Activated CD8-positive, alpha-beta memory T cell treated with anti-CD3 and anti-CD28 coated beads, Interleukin-2, amount 50 U/mL, for 48 hours (primary cell): ENCODE measurements at places on chromosomes 1 and 21.

GRCh38 chr1:1098681-1099421 is 17.0 kb downstream of the C1orf159 start:
- no peak for DNase-seq

- no peak for DNase-seq
Measured at GRCh38 chr1:167064621-167065020, 25.6 kb downstream of the GPA33 start.

GRCh38 chr1:217673387-217673786 is 42.2 kb downstream of the SPATA17 start:
- DNase-seq: no peak

- DNase-seq: no peak
Measured at GRCh38 chr1:58898739-58899586, 115.1 kb upstream of the JUN start.

- DNase-seq: no peak
Measured at GRCh38 chr1:56466538-56466937, 112.8 kb downstream of the PLPP3 start.

GRCh38 chr1:233180641-233181364 is 114.7 kb downstream of the PCNX2 start:
- DNase-seq: no peak

DNA sequence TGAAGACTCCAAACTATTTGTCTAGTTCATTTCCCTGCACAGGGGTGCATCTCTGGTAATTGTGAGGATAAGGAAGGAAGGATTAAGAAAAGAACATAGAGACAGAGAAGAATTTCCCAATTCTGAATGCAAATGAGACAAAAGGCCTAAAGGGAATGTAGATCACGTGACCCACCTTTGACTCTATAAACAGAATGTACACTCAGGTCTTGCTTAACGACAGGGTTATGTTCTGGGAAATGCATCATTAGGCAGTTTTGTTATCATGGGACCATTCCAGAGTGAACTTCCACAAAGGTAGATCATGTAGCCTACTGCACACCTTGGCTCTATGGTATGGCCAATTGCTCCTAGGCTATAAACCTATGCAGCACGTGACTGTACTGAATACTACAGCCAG is 252.3 kb upstream of the ZP4 start:
- no peak for DNase-seq

- DNase-seq: no peak
Measured at GRCh38 chr1:77412069-77412819, 130.4 kb downstream of the AK5 start.

DNA sequence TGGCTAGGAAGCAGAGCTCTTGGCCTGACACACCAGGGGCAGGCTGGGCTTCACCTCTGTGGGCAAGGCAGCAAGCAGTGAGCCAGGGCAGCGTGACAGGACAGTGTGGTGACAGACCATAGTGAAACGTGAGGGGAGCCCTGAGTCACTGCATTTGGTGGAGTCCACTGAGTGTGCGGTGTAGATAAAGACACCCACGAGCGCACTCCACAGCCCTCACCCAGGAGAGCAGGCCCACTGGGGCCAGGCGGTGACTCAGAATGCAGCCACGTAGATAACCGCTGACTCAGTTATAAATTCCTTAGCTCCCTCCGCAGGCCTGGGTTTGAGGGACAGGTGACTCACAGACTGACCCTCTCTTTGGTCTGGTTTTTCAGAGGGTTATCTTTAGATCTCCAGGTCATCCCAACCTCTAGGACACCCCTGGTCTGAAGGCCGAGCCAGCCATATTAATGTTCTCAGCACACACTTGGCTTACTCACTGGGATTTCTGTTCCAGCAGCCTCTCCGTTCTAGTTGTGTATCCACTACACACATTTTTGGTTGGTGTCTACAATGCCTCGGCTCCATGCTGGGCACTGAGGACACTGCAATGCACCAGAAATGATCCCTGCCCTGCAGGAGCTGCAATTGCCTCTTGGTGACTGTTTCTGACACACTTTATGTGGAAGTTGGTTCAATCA is 90.2 kb upstream of the TSPAN2 start:
- no peak for DNase-seq

DNA sequence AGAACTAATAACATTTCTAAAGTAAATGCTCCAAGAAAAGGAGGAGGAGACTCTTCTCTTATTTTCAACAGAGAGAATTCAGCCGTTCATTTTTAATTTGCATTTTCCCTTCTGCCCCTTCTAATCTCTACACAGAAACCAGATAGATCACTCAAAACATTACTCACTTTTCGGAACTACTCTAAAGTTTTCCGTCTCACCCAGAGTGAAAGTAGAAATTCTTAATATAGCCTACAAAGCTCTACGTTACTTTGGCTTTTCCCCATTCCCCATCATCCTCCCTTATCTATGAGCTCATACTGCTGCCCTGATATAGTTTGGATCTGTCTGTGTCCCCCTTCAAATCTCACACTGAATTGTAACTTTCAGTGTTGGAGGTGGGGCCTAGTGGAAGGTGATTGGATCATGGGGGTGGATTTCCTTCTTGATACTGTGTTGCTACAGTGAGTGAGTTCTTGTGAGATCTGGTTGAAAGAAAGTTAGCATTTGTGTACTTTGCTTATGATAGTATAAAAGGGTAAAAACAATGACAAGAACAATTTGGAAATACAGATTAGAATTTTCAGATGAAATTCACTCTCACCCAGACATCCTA is 188.2 kb downstream of the AMY1C start:
- no peak for DNase-seq

DNA sequence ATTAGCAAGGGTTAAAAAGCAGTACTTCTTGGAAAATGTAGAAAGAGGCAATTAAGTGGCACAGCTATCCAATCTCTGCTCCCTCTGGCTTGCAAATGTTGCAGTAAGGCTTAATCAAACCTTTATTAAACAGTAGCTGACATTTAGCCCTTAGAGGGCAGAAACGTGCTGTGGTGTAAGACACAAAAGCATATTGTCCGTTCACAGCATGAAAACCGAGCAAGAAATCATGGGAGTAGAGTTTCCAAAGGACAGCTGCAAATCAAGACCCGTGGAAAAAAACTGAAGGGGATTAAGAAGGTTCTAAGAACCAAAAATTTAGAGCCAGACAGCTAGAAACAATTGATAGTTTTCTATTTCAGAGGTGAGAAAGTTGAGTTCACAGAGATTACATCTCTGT is 13.1 kb downstream of the ZP4 start:
- no peak for DNase-seq

DNA sequence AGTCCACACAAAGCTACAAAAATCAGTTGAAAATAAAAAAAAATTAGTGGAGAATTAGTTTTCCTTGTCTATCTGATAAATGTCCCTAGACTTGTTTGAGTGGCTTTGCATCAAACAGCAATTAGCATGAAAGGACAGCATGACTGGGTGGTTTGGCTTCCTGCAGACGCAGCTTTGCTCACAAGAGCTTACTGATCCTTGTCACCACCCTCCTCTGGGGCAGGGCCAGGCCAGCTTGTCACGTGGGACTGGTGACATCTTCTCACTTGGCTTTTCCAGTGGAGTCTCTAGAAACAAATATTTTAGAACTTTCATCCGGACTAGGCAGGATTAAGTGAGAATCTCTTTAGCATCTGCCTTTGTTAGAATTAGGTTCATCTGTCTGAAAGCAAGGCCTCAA is 76.0 kb upstream of the OLIG2 start:
- DNase-seq: no peak

GRCh38 chr1:234531151-234531635 is 52.2 kb upstream of the TARBP1 start:
- no peak for DNase-seq

GRCh38 chr1:65395887-65396612 is 24.4 kb upstream of the LEPR start:
- no peak for DNase-seq

DNA sequence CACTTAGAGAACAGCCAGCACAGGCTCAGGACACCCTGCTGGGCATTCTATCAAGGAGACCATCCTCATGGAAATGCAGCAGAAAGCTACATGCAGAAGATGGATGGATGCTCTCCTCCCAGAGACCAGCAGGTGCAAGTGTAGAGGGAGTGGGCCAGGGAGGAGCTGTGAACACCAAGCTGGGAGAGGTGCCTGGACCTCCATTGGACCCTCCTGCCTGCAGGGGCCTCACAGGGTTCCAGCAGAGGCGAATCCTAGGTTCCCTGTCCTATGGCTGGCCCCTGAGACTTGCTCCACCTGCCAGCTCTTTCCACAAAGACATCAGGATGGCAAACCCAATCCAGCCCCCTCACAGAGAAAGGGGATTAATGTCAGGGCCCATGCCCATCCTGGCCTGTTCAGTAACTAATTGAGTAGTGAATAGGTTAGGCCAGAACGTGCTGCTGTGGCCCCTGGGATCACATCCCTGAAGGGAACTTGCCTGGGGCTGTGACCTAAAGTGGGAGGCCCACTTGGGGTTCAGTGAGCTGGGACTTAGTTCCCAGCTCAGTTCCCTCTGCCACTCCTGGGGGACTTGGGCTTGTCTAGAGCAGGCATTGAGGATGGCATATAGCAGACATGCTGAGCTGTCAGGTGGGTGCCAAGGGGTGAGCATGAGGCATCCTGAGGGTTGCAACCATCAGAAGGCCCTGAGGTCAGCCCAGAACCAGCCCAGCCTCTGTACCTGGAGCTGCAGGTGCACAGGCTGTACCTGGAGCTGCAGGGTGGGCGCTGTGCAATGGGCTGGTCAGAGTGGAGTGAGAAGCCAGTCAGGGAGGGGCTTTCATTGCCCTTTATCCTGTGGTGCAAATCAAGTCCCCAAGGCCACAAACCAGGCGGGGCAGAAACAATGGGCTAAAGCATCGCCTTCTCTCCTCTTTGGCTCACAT is 22.9 kb upstream of the ZNF678 start:
- DNase-seq: no peak

DNA sequence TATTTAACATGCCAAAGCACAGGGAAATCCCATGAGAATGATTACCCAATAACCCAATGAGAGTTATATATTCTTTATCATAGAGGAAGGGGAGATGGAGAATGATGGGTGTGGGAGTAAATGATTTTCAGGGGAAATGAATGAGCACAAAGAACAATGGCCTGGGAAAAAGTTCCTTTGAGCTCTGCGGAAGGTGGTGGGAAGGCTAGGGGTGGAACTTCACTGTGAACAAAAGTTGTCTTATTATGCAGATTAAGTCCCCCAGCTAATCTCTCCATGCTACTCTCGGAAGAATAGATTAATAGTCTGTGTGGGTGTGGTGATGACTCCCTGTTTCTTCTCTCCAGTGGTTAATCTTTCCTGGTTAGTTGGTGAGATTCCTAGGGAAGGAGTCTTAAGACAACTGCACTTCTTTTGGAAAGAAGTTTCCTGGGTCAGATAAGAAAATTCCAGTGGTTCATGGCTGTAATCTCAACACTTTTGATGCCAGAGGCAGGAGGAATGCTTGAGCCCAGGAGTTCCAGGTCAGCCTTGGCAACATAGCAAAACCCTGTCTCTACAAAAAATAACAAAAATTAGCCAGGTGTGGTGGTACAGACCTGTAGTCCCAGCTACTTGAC is 71.6 kb downstream of the DNTTIP2 start:
- no peak for DNase-seq

- no peak for DNase-seq
Measured at GRCh38 chr1:58143972-58144697, 402.4 kb downstream of the OMA1 start.

- DNase-seq: no peak
Measured at GRCh38 chr1:239260842-239261241, 125.5 kb upstream of the CHRM3 start.

- no peak for DNase-seq
Measured at GRCh38 chr1:161350671-161351070, 17.0 kb downstream of the CFAP126 start.

GRCh38 chr1:194517567-194517966 is 1331.2 kb upstream of the B3GALT2 start:
- no peak for DNase-seq

- no peak for DNase-seq
Measured at GRCh38 chr1:230416430-230416829, 9.7 kb downstream of the PGBD5 start.

DNA sequence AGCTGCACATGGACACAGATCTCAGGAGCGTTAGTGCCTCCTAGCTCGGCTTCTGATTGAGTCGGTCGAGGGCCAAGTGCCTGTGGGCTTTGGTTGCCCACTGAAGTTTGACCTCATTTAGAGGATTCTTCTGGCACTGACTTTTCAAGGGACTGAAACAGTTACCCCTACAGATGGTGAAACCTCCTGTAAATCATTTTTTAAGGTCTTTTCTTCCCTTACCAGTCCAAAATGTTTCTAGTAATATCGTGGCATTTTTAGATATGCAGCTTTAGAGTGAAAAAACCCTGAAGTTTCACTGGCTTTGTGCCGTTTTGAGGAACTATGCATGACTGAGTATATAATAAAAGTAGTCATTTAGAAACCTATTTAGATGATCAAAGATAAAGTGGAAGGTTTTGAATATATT is 34.7 kb upstream of the L1TD1 start:
- DNase-seq: no peak

DNA sequence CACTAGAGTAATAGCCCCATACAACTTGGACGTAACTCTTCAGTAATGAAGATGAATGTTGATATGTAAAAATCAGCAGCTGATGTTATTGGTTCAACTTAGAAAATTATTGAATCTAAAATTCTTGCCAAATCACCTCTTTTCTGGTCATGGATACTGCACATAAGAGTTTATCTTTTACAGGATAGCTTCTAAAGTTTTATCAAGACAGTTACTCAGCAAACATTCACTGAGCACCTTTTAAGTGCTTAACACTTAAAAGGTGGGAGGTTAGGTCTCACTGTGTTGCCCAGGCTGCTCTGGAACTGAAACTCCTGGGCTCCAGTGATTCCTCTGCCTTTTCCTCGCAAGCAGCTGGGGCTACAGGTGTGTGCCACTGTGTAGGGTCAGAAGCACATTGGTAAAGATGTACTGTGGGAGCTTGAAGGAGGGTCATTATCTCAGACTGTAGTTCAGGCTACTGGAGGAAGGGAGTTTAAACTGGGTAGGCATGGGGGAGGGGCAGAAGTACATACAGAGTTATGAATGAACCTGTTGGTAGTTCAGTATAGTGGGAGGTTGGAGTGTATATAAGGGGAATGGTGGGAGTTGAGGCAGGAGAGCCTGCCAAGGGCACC is 2.0 kb downstream of the MPZL1 start:
- no peak for DNase-seq

- DNase-seq: no peak
Measured at GRCh38 chr1:1627829-1628753, 3.9 kb upstream of the MMP23B start.
